ENCODE measurements at places on chromosomes 1 and 21.

DNA sequence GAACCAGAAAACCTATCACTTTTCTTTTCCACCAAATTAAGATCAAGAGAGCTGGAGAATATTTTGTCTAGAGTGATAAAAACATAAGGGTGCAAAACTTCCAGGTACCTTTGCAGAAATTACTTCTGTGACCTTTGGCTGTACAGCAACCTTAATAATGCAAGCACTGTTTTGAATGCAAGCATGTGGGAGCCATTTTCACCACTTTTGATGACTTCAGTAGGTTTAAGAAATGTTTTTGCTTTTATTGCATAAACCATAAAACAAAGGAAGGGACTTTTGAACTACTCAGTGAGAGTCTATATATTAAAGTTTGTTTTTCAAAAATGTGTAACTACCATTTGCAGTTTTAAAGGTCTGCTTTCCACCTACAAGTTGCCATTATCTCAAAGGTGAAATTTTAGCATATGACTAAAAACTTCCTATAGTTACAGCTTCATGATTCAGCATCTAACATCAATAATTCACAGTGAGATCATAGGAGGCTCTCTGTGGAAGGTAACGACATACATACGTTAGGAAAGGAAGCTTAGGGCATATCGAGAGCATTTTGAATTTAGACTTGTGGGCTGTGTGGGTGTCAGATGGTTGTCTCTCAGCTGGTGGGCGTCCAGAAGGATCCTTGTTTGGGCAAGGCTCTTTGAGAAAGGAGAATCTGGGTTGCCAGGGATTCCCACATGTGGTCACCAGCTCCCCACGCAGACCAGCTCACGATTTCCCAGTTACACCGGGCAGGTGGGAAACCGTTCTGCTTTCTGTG lies 1.1 kb upstream of the GADD45A start:
- peak; percentile 11 for DNase-seq

DNA sequence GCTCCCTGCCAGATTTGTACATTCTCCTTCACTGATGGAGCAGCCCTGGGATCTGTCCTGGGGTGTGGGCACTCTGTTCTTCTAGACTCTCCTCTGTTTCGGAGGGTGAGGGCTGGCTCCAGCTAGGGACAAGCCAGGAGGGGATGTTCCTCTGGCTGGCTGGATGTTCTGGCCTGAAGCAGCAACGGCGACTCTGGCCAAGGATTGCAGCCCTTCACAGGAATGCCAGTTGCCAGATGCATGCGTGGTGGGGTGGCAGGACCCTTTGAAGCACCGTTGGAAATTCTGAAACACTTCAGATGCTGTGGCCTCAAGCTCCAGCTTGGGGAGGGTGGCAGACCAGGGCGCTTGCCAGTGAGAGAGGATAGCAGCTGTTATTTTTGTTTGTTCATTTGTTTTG lies 210.9 kb downstream of the TRABD2B start:
- no peak for DNase-seq

DNA sequence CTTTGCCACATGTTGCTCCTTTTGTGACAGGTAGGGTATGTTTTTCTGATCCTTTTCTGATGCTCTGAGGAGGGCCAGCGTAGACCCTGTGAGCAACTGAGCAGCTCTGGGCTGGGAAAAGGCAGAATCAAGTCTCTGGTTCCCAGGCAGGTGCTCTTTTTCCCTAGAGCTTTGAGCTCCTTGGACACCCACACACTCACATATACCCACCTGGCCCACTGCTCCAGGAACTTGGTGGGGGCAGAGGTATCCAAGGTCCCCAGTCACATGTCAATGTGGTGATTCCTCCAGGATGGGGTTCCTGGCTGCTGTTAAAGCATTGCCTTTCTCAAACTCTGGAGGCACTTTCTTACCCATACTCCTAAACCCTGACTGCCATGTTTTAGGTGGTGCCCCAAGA lies 5.4 kb downstream of the CD2 start:
- DNase-seq, result no peak

- no peak for DNase-seq
Measured at GRCh38 chr1:16248603-16249516, 11.9 kb upstream of the CPLANE2 start.

GRCh38 chr1:108892356-108893140 lies 15.8 kb downstream of the GPSM2 start:
- DNase-seq, result no peak

- DNase-seq, result no peak
Measured at GRCh38 chr1:200708161-200708560, 30.5 kb upstream of the CAMSAP2 start.

- no peak for DNase-seq
Measured at GRCh38 chr1:74937176-74937575, 197.0 kb upstream of the LHX8 start.

- no peak for DNase-seq
Measured at GRCh38 chr1:204142032-204142974, 9.5 kb downstream of the ETNK2 start.

GRCh38 chr1:150552128-150552910 lies 3.1 kb downstream of the ADAMTSL4 start:
- DNase-seq, result no peak

DNA sequence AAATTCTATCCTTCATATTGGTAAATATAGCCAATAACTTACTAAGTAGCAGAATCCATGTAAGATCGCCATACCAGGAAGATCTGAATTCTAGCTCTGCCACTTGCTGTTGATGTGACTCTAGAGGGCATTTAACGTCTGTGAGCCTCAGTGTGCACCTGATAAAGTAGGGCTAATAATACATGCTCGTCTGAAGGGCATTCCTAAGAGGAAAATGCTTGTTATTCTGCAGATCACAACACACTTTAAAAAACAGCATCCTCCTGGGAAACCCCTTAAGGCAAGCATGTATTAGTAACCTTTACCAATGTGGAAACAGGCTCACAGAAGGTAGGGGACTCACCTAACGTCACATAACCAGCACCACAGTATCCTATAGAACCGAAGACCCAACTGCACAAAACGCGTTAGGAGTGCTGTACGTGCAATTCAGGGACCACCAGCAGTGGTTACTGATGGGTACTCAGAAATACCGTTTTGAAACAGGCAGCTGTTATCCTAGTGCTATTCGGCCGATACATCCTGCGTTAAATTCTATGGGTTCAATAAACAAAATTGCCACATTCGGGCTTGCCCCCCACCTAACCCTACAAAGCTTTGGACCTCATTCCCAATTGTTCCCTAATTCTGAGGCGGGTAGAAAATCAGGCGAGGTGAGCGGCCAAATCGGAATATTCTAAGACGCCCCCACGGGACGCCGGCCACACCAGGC lies 758 bp downstream of the DEPDC1 start:
- DNase-seq, result no peak

GRCh38 chr1:7302873-7303272 lies 468.2 kb upstream of the VAMP3 start:
- DNase-seq, result no peak

- no peak for DNase-seq
Measured at GRCh38 chr1:193144999-193145398, 23.2 kb downstream of the CDC73 start.

- no peak for DNase-seq
Measured at GRCh38 chr1:92333668-92334067, 34.8 kb downstream of the RPAP2 start.

DNA sequence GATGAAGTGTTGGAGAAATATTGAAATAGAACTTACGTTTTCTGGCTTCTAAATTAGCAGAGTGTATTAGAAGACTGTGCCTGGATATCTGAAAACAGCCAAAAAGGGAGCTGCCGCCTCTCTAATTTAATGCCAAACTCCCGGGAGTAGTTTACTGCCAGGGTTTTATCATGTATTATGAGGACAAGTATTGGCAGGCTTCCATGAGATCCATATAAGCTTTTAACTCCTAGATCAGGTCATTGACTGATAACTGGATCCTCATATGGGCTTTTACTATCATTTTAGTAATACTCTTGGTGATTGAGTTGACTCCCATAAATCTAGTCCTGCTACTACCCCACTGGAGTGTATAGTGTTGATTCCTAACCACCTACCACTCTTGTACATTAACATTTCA lies 178.4 kb upstream of the CXADR start:
- no peak for DNase-seq

GRCh38 chr1:93874025-93874651 lies 4.9 kb downstream of the DNTTIP2 start:
- DNase-seq, result peak; percentile 8

DNA sequence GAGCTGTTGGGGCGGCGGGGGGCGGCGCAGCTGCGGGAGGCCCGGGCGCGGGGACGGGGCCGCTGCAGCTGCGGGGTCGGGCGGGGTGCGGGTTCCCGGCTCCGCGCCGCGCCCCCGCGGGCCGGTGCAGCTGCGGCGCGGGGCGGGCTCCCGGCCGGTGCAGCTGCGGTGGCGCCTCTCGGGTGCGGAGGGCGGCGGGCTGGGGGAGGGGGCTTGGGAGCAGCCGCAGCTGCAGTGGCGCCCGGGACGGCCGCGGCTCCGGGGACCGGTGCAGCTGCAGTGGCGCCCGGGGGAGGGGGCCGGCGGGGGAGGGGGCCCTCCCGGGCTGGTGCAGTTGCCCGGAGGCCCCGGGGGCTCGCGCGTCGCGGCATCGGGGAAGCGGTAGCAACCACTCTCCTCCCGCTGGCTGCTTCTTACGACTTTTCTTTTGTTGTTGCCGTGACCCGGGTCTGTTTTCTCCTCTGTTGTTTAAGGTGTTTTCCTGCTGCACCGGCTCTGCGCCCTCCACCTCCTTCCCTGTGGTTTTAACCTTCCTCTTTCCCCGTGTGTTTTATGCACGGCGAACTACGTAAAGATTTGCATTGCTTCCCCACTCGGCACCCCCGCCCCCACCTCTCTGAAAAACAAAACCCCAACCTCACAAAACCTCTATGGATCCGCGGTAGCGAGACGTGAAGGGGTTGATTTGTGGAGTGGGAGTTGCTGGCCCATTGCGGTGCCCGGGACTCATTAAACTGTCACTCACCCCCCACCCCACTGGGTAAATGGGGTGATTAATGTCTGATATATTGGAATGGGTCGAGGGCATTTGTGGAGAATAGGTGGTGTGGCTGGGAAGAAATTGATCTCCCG lies 1.7 kb upstream of the ZBTB18 start:
- DNase-seq, result no peak

GRCh38 chr1:31981456-31981839 lies 32.2 kb upstream of the KHDRBS1 start:
- no peak for DNase-seq

- no peak for DNase-seq
Measured at GRCh38 chr1:29557066-29557465, 320.7 kb downstream of the PTPRU start.

DNA sequence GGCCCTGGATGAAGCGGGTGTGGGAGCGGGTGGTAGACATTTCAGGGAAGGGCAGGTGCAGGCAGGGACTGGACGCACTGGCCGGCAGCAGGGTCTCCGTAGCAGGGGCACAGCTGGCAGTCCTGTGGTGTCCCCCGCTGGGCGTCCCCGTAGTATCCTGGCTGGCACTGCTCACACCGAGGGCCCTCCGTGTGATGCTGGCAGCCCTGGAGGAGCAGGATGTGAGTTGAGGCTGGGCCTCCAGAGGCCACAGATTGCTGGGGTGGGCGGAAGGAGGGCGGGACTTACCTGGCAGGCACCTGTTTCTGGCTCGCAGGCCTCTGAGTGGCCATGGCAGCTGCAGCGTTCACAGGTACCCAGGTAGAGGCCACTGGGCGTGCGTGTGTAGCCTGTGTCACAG lies 62.3 kb downstream of the LDLRAD2 start:
- no peak for DNase-seq

DNA sequence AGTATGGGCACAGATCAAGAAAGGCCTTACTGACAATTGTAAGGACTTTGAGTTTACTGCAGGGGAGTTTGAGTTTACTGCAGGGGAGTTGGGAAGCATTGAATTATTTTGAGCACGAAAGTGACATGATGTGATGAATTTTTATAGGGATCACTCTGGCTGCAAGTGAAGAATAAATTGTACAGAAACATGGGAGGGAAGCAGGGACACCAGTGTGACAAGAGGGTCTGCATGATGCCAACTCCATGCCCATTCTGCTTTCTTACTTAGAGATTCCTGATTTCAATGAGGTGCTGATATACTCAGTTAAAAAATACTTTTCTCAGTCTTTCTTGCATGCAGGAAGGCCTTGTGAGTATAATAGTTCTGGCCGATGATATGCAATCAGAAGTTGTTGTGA lies 234.4 kb downstream of the CENPF start:
- DNase-seq, result no peak

DNA sequence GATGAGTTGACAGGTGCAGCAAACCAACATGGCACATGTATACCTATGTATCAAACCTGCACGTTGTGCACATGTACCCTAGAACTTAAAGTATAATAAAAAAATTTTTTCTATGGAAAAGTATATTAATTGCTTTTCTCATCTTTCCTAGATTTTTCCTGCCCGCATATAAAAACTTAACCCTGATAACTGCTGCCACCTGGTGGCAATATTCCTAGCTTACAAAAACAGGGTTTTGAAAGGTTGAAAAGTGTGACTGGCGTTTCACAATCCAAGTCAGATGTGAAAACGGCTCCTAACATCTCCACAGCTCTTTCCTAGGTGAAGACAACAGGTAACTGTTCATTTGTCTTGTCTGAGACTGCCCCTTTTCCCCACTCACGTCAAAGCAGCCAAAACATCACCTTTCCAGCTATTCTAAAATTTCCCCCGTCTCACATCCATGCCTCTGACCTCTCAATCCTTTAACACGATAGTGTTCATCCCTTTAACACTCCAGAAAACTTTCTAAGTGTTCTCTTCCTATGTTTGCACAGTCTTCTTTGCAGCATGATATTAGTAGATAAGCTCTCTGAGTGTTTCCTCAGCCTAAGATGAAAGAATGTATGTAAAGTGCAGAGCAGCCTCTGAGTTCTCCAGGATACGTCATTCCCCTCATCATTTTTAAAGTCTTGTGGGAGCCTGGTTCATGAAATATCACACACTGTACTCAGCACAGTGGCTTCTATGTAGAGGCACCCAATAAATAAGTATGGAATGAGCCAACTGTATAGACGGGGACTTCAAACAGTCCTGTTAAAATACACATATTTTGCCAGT lies 27.5 kb downstream of the OVGP1 start:
- DNase-seq, result peak; percentile 26

DNA sequence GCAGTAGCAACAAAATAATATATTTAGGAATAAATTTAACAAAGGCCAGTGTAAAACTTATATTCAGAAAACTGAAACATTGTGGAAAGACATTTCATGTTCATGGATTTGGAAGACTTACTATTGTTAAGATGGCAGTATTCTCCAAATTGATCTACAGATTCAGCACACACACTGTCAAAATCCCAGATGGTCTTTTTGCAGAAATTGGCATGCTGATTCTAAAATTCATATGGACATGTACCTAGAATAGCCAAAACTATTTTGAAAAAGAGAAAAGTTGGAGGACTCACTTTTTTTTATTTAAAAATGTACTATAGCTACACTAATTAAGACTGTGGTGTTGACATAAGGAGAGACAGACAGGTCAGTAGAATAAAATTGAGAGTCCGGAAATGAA lies 32.0 kb upstream of the SH3D21 start:
- DNase-seq, result no peak

All from SW 1271 (cell line).